Skin of body (tissue), 3 donors: ENCODE measurements at places on chromosomes 16 and 17. TPM values are rescaled to one million over a fixed set of nuclear protein-coding genes. Genes with fewer than 3 reads are reported as not detected.

DNA sequence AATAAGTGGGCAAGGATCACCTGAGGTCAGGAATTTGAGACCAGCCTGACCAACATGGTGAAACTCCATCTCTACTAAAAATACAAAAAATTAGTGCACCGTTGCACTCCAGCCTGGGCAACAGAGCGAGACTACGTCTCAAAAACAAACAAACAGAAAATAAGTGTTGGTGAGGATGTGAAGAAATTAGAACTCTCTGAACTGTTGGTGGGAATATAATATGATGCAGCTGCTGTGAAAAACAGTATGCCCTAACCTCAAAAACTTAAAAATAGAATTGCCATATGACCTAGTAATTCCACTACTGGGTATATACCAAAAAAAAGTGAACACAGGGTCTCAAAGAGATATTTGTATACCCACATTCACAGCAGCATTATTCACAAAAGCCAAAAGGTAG is 26.1 kb downstream of the GLG1 start:
- no peak for DNase-seq

- no peak for DNase-seq
These were observed 257.1 kb downstream of the FTO start for GRCh38 chr16:53960954-53961616.

DNA sequence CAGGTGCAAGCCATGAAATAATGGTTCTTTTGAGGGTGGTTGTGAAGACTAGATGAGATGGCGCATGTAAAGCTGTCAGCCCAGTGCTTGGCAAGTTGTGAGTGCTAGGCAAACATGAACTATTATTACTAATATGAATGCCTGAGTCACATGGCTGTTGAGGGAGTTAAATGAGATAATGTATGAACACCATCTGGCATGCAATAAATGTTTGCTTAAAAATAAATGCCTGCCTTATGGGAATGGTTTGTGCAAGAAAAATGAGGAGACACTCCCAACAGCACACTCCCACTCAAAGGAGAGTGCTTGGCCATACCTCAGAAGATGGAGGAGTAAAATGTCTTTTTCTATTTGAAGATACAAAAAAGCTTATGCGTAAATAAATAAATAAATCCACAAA is 3.6 kb downstream of the MAPK3 start:
- no peak for DNase-seq

HIGD1B gene
- total RNA-seq: 1.2 TPM

CRISPLD2 gene
- total RNA-seq: 11.8 TPM

- no peak for DNase-seq
These were observed 80.5 kb upstream of the CLEC18B start for GRCh38 chr16:74501484-74502478.
